Left renal cortex interstitium (tissue), 4 donors: ENCODE measurements at places on chromosomes 12 and 14. TPM values are rescaled to one million over a fixed set of nuclear protein-coding genes. Genes with fewer than 3 reads are reported as not detected.

BDKRB1 gene
- polyA plus RNA-seq = 0.37 TPM

GRCh38 chr12:21155522-21156351 is 24.7 kb downstream of the SLCO1B1 start:
- DNase-seq = no peak

GRCh38 chr14:84807673-84808072 is 722.3 kb upstream of the FLRT2 start:
- DNase-seq = no peak

OR6C2 gene
- polyA plus RNA-seq = not detected

LUM gene
- 49.1 TPM for polyA plus RNA-seq

IFNG-AS1 gene
- 0.16 TPM for polyA plus RNA-seq

SLC8A3 gene
- 0.32 TPM for polyA plus RNA-seq
